NCI-H146 (cell line): ENCODE measurements at places on chromosomes 3 and 15.

GRCh38 chr3:173711619-173712018 lies 314.1 kb downstream of the NLGN1 start:
- DNase-seq = peak; percentile 91

DNA sequence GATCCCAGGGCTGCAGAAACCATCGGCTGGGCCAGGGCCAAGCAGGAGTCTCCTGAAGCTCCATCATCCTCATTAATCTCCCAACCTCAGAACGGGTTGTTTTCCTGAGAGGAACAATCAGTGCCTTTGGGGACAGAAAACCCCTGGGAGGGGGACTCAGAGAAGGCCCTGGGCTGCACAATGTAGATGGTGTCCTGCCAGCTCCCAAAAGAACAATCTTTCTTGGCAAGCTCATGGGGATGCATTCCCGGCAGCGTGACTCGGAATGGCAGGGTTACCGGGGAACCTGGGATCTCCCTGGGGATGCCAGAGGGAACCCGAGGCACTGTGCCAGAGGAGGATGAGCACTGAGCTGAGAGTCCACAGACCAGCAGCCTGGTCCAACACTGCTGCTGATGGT lies 72.1 kb upstream of the ATP2B2 start:
- no peak for DNase-seq

GRCh38 chr3:143484846-143485512 lies 363.3 kb downstream of the SLC9A9 start:
- no peak for DNase-seq

GRCh38 chr15:33735637-33736247 lies 232.6 kb upstream of the CHRM5 start:
- DNase-seq = peak; percentile 13

DNA sequence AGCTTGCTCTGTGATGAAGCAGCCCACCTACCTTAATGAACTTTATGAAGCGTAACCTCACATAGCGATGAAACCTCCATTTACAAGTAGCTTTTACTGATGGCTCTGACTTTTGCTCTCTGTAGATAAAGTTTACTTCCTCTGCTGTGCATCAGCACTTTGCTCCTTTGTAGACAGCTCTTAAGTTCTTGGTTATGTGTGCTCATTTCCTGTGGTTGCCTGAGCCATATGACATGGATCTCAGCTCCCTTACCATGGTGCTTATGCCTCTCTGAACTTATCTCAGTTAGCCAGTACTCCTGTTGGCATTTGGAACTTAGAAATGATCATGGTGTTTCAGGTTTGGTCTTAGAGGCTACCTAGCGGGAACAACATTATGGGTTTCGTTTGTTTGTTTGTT lies 7.8 kb downstream of the MFSD1 start:
- DNase-seq = no peak

DNA sequence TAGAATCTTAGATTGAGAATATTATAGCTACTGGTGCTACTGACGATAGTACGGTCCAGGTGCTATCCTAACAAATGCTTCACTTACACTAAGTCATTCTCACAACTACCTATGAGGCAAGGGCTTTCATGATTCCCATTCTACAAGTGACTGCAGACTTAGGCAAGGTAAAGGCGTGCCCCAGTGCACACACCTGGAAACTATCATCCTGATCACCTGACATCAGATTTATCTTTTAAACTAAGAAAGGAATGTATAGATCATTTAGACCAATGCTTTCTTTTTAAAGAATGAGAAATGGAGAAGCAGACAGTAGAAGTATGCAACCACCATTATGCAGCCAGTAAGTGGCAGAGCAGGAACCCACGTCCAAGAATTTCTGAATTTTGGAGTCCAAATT lies 59.2 kb upstream of the LRRN1 start:
- no peak for DNase-seq
